ENCODE measurements at places on chromosomes 12 and 14.

- DNase-seq = no peak
Observed at GRCh38 chr12:90029317-90029716, 320.7 kb upstream of the ATP2B1 start.

DNA sequence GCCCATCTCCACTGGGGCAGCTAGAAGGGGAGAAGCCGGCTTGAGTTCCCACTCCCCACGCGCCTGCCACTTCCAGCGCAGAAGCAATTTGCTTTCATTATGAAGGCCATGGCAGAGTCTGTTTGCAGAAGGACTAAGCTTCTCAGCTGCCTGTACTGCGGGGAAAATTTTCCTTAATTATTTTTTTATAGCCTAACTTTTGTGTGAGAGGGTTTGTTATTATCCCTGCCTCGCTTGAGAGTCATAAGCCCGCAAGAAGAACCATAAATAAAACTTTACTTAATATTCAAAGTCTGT is 56.0 kb upstream of the DLK1 start:
- no peak for DNase-seq

GRCh38 chr12:57410534-57410933 is 20.3 kb downstream of the R3HDM2 start:
- DNase-seq = no peak

- DNase-seq = no peak
Observed at GRCh38 chr12:93174048-93174447, 203.7 kb upstream of the NUDT4 start.

- no peak for DNase-seq
Observed at GRCh38 chr12:106137530-106138356, 1.0 kb downstream of the NUAK1 start.

GRCh38 chr12:110537605-110538409 is 35.7 kb downstream of the RAD9B start:
- no peak for DNase-seq

- no peak for DNase-seq
Observed at GRCh38 chr14:103856105-103856504, 8.7 kb upstream of the PPP1R13B start.

GRCh38 chr12:100672075-100672592 is 98.7 kb downstream of the GAS2L3 start:
- no peak for DNase-seq

DNA sequence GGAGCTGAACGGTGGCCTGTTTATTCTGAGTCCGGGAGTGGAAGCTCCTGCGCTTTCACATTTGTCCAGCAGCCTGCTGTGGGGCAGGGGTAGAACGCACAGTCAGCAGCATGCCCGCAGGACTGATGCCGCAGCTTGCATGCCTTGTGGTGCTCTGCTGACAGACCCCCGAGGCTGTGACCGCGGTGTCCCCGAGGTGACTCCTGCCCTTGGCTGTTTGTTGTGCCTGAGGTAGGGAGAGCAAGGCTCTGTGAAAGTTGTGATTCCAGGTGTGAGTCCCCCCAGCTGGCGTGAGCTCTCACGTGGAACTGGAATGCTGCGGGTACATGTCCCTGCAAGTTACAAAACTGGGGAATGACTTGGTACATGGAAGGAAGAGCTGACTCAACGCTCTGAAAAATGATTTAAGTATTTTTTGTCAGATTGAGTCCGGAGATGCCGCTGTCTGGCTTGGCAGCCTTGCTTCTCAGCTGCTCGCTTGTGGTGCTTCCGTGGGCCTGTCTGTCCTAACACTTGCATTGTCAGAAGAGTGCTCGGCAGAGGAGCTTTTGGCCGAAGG is 18.1 kb downstream of the MLXIP start:
- DNase-seq = no peak

DNA sequence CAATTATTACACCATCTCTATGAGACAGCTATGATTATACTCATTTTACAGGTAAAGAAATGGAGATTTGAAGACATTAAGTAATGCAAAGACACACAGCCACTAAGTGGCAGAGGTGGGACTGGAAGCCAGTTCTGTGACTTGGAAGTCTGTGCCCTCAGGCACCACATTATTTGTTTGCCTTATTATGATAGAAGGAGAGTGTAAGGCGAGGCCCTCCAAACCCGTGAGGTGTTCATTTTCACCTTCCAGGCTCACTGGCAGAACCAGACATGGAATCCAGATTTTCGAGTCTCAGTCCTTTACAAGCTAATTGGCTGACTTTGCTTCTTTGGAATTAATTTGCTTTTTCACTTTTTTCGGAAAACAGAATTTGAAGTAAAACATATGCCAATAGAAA is 107.9 kb downstream of the CAND1 start:
- no peak for DNase-seq

GRCh38 chr14:50839048-50839447 is 8.1 kb upstream of the NIN start:
- no peak for DNase-seq

DNA sequence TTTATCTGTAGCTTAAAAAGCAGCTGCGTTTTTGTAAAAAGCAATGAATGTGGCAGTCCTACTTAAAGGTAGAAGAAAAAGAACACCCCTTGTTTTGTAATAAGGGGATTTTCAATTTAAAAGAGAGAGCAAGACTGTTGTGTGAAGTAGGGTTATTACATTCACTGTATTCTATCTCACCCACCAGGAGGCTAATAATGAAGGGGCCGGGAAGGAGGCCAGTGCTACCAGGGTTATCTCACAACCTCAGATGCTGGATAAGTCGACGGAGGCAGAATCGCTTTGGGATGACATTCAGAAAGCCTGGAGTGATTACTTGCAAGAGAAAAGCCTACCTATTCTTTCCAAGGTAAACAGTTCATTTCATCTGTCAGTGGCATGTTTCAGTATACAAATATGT is 97.7 kb downstream of the RMST start:
- DNase-seq = no peak

- no peak for DNase-seq
Observed at GRCh38 chr12:67765776-67766766, 117.5 kb downstream of the DYRK2 start.

DNA sequence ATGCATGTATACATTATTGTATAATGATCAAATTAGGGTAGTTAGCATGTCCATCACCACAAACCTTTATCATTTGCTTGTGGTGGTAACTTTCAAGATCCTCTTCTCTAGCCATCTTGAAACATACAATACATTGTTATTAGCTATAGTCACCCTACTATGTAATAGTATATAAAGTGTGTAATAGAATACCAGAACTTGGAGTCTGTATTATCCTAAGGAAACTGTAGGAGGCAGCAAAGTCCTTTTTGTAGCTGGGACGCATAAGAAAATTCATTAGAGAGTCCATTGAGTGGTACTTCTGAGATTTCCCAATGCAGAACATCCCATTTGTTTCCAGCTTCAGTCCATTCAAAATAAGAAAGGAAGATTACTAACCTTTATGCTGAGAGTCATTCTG is 325.9 kb upstream of the LRFN5 start:
- no peak for DNase-seq

DNA sequence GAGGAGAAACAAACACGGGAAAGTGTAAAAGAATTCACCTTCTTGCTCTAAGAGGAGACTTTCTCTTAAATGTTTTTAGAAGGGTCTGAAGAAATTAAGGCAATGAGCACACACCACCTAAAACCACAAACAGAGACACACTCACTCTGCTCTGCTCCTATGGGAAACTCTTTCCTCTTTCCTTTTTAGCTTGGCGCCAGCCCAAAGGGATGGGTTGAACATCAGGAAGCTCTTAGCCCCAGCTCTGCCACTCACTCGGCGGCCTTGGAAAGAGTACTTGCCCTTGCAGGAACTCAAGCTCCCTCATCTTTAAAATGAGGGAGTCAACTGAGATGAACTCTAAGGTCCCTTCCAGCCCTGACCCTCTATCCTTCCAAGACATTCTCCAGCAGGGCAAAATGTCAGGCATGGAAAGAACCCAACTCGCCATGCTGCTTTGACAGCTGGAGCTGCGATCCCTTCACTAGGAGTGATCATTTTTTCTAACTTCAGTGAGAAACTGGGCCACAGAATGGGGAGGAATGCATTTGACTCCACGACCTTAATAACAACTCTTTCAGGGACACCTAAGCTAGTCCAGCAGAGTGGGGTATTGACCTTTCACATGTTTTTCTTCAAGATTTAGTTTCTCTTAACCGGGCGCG is 980 bp upstream of the RNASE8 start:
- no peak for DNase-seq

- DNase-seq = no peak
Observed at GRCh38 chr12:88870000-88870737, 289.9 kb upstream of the KITLG start.

GRCh38 chr14:49483268-49483667 is 102.9 kb downstream of the RPS29 start:
- no peak for DNase-seq

GRCh38 chr12:100733817-100734593 is 60.6 kb upstream of the ANO4 start:
- no peak for DNase-seq

DNA sequence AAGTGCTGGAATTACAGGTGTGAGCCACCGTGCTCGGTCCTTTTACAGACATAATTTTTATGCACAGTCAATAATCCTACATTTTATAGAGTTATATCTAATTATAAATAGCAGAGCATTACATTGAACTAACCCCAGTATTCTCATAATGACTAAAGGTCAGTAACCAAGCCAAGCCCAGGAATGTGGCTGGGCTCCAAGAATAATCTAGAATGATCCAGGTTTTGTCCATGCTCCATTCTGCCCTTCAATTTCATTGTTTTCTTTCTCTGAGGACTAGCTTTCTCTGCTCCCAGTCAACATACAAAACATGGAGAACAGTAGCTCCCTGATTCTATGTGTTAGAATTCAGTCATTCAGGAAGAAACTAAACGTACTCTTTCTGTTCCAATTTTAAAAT is 92.1 kb upstream of the KRR1 start:
- DNase-seq = no peak

- DNase-seq = no peak
Observed at GRCh38 chr12:76020731-76021672, 10.6 kb downstream of the PHLDA1 start.

DNA sequence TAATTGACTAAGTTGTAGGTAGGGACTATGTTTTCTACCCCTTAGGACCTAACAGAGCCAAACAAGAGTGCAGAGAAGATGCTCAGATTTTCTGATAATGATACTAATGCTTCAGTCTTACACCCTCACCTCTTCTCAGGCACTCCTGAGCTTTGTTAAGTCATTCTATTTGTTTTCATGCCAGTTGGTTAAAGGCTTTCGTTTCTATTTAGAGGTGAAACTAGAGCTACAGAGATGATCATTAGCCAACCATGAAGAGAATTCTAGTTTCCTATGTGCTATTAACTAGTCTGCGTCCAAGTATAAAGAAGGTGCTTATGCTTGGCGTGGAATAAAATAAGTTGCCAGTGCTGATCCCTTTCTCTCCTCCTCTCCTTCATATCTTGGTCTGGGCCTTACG is 34.6 kb upstream of the PYGL start:
- DNase-seq = no peak

DNA sequence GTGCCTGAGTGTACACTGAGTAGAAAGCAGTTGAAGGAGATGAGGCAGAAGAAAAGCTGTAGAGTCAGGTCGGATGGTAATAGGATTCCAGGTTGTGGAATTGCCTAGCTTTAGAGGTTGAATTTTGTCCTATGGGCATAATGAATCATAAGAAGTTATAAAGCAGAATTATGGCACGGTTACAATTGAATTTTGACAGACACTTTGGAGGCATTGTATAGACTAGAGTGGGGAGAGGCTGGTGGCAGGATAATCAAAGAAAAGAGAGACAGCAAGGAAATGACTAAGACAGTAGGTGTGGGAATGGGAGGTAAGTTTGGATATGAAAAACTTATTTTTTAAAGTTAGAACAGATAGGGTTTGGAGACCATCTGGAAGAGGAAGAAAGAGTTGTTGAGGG is 102.6 kb downstream of the NTN4 start:
- no peak for DNase-seq

DNA sequence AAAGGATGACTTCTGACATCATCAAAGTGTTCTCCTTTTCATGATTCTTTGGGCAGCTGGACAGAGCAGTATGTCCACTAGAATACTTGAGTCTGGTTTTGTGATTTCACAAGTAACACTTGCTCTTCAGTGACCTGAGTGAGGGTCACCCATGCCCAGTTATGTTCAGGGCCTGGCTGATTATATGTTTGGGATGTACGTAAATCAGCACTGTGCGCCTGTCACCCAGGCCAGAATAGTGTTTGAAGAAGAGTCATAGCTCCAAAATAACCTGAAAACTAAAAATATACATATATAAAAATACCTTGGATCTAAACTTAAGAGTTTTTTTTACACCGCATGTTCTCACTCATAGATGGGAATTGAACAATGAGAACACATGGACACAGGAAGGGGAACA is 3.8 kb downstream of the BICD1 start:
- DNase-seq = no peak

GRCh38 chr12:1970331-1970900 is 33.8 kb downstream of the DCP1B start:
- no peak for DNase-seq

- no peak for DNase-seq
Observed at GRCh38 chr12:19896534-19896933, 457.2 kb downstream of the AEBP2 start.

GRCh38 chr12:64820593-64820992 is 3.9 kb upstream of the TBC1D30 start:
- DNase-seq = no peak

GRCh38 chr12:114592946-114593345 is 91.0 kb downstream of the TBX3 start:
- DNase-seq = no peak

DNA sequence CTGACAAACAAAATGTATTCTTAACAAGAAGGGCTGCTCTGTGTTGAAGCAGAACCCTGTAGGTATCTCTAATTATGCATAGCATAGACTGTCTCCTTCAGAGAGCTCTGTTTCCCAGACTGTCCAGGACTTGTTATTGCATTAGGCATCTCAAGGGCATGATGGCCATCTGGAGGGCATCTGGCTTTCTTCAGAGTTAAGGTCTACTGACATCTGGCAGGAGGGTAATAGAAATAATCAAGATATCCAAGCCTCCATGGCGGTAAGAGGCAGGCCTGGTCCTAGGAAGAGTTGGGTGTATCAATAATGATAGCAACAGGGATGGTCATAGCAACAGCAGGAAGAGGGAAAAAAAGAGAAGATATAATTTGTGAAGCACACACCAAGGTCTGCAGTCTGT is 161.2 kb downstream of the TTC8 start:
- no peak for DNase-seq

DNA sequence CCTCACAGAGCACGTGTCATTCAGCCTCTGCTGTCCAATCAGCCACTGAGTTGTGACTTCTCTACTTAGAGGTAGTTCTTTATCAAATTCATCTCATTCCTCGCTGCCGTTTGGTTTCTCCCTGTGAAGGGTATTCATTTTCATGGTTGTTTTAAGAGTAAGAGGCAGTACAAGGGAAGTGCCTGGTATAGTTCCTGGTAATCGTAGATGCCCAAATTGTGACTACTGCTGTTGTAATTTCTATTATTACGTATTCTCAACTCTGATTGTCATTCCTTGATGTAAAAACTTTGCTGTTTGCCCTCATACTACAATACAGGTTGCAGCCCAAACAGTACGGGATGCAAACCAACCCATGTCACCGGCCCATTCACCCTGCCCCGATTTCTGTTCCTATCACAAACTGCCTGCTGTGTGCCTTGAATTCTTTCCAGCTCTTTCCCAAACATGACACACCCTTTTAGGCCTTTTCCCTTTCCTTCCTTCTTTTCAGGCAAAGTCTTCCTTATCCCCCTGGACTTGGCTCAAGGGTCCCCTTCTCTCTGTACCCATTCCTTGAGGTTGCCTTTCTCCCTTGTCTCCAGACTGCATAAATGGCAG is 93.0 kb downstream of the SLC25A47 start:
- no peak for DNase-seq

Measured in neuronal stem cell (in vitro differentiated cells).